ENCODE measurements at places on chromosomes 2 and 18.

- DNase-seq, result no peak
Measured at GRCh38 chr2:175981551-175981950, 20.5 kb downstream of the LNPK start.

GRCh38 chr2:219309278-219309677 is at the start of gene PTPRN:
TSS of gene PTPRN (minus strand) at chr2:219309401. CDS start at chr2:219309332, 69 bp downstream.
- no peak for DNase-seq

- no peak for DNase-seq
Measured at GRCh38 chr2:54644236-54644635, 79.2 kb upstream of the EML6 start.

- no peak for DNase-seq
Measured at GRCh38 chr2:147977679-147978078, 42.9 kb downstream of the ORC4 start.

DNA sequence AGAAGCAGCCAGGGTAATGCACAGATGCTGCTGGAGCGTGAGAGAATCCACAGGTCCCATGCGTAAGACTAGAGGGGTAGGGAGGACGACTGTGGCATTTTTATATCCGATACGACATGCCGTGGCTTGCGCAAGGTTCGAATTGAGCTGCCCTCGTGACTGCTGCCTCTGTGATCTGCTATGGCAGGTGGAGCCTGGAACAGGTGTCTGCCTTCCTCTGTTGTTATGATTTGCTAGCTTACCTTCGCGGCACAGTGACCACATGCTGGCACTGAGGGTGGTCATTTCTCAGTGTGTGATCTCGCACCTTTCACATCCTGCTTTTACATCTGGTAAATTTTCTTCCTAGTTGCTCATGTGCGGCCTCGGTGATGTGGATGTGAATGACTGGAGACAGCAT is 240.2 kb downstream of the ALPK2 start:
- no peak for DNase-seq

GRCh38 chr2:223230352-223230751 is 178.4 kb downstream of the KCNE4 start:
- DNase-seq, result no peak

DNA sequence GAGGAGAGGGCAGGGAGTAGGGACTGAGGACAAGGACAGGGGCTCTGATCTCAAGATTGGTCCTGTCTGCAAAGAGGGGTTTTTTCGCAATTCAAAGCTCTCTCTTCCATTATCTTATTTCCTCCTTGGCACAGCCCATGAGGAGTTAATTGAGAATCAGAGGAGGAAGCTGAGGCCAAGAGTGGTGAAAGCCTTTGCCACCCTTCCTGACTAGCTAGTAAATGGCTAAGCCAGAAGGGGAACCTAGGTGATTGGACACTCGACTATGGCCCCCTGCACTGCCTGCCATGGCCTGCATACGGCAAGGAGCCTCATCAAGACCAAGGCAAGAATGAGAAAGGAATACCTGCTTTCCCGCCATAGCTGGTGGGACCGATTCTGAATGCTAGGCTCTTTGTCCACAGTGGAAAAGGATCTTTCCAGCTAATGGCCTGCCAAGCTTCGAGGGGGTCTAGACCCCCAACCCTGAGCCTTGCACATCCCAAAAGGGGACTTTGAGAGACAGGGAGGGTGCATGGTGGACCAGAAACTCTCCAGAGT is 237.9 kb downstream of the HAUS1 start:
- DNase-seq, result no peak

DNA sequence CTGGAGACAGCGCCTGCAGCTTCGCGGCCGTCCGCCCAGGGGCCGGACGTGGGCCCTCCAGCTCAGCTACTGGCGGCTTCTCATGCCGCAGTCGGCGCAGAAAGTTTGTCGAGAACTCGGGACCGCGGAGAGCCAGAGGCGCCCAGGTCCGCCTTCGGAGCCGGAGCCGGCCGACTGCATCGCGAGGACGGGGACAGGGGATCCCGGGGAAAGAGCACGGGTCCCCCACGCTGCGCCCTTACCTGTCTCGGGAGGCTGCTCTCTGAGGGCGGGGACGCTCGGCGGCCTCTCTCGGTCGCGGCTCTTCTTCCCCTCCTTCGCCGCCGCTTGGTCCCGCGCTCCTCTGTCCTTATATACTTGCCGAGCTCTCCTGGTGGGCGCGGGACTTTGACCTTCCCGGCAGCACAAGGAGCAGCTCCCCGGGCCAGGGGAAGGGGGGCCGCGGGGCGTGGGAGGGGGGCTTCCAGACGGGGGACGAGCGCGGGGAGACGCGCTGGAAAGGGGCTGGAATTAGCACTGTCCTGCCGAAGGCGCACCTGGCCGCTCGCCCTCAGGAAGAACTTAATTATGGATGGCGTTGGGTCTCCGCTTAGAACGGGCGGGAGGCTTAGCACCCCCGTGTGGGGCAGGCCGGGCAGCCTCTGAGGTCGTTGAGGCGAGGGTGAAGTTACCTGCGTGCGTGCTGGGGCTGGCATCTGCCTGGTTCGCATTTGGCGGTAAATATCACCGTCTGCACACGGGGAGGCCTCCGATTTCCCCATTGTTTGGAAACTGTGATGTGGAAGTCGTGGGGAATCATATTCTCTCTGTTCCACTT is at the start of gene POMC:
Gene POMC (minus strand): TSS at position 325 of the 817 bp plus-strand sequence. CDS start 3,808 bp downstream, outside the sequence.
- DNase-seq, result no peak

- no peak for DNase-seq
Measured at GRCh38 chr2:42185220-42185921, 16.2 kb downstream of the EML4 start.

DNA sequence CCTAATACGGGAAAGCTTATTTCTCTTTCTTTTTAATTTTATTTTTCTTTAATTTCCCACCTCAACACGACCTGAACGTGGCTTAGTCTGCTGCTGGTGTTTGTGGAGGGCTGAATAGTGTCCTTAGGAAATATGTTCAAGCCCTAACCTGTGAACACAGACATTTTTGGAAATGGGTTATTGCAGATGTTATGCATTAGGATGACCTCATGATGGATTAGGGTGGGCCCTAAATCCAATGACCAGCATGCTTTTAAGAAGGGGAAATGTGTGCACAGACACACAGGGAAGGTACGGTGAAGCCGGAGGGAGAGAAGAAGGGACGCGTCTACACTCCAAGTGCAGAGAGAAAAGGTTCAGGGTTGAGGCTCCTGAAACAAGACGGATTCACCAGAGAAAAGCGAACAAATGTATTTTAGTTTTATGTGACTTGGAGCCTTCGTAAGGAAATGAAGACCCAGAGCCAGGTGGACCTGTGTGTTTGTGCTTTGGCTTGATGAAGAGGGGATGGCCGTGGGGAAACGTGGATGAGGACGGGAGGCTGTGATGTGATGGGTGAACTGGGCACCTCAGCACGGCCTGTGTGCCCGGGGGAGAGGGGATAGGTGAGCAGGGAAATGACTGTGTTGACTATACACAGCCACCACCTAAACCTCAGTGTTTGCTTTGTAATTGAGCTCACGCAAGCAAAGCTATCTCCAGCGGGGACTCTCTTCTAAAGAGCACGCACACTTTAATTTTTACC is 37.5 kb downstream of the RTP5 start:
- DNase-seq, result no peak

DNA sequence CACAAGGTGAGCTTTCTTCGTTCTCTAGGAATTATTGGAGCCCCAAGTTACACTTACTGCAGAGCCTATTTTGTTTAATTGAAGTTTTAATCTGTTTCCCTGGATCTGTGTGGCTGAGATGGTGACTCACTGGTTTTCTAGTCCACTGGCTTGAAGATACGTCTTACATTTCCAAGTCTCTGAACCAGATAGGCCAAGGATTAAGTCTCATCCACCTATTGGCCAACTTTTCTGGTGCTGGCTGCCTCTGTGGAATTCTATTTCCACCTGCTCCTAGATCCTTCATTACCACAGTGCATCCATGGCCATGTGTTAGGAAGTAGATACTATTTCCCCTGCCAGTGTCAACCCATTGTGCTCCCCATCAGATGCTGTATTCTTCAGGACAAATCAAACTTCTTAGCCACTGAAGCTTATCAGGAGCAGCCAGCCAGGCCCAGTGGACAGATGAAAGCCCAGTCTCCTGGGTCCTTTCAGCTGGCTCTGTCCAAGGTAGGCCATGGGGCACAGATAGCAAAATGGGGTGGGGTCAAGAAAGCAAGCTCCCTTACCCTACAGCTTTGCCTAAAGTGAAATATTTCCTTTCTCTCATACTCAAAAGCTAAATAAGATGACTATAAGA is 198.8 kb upstream of the TCF4 start:
- DNase-seq, result no peak

GRCh38 chr18:78979730-78980278 is at the start of gene SALL3:
TSS of gene SALL3 (plus strand) at chr18:78979818. CDS start at chr18:78980275, 457 bp downstream.
- no peak for DNase-seq

DNA sequence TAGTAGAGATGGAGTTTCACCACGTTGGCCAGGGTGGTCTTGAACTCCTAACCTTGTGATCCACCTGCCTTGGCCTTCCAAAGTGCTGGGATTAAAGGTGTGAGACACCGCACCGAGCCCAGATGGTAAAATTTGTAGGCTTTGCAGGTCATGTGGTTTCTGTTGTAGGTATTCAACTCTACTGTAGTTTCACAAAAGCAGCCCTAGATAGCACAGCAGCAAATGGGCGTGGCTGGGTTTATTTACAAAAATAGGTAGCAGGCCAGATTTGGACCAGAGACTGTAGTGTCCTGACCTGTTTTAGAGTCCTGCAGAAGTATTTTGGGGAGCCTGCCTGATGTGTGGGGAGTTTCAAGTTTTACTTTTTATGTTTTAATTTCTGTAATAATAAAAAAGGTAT is 84.1 kb upstream of the RASGRP3 start:
- no peak for DNase-seq

GRCh38 chr2:218406209-218406948 is 6.7 kb downstream of the CTDSP1 start:
- DNase-seq, result peak; percentile 92

GRCh38 chr2:142048581-142048980 is 82.2 kb downstream of the LRP1B start:
- no peak for DNase-seq

DNA sequence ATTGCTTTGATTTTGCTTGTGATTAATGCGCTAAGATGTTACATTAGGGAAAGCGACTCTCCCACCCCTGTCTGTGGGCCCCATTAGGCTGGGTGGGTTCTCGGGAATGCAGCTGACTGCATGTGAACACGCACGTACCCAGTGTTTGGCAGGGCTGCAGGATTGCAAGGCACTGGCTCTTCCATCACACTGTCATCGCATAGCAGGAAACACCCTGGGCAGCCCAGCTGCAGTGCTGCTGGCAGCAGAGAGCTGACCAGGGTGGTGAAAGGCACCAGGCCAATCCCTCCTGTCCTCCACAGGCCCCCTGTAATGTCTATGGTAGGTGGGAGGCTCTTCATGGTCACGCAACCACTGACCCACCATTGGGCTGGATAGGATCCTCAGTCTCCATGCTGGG is 34.4 kb upstream of the FZD7 start:
- DNase-seq, result no peak

GRCh38 chr2:96772903-96773671 is 12.4 kb downstream of the CNNM4 start:
- no peak for DNase-seq

DNA sequence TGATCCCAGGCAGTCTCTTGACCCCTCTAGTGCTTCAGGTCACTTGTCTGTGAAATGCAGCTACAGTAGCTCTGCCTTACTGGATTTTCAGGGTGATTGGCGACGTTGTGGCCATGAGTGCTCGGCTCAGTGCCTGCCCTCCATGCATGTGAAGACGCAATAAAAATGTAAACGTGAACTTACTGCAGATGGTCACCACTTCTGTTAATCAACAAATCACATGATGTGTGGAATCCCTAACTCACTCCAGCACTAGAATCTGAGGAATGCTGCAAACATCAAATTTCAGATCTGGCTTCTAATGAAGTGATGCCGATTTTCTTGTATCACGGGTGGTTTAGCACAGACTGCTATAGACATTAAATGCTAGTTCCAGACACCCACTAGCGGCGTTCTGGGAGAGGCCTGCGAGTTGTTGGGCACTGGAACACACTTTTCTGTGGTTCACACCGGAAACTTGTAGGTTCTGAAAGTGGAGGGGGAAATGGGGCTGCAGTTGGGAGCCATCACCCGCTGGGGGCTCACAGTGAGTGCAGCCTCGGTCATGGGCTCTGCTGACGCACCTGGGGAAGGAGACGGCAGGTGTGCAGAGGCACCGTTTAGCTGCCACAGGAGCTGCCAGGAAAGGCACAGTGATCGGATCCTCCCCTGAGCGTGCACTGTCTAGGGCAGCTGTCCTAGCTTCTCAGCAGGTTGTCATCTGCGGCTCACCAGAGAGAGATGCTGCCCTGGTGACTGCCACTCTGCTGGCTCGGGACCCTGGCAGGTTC is 6.5 kb downstream of the CNDP1 start:
- DNase-seq, result no peak

DNA sequence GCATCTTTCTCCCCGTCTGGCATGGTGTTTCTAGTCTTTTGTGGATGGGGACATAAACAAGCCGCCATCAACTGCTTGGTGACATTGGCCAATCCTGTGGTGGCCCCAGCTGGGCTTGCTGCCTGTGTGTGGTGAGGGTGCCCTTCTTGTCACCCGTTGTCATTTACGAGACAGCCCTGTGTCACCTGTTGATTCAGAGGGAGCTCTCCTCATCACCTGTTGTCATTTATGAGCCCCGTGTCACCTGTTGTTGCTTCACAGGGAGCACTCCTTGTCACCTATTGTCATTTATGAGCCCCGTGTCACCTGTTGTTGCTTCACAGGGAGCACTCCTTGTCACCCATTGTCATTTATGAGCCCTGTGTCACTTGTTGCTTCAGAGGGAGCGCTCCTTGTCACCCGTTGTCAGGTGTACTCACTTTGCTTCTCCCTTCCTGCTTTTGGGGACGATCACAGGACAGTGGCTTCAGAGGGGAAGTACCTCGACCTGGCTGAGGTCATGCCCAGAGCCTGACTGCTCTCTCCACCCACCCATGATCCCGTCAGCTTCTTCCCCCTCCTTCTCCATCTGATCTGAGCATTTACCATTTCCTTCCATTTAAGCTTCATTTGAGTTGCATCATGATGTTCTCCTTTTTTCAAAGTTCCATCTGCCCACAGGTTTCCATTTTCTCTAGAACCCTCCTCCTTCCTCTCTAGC is 29.1 kb downstream of the HPCAL1 start:
- no peak for DNase-seq

DNA sequence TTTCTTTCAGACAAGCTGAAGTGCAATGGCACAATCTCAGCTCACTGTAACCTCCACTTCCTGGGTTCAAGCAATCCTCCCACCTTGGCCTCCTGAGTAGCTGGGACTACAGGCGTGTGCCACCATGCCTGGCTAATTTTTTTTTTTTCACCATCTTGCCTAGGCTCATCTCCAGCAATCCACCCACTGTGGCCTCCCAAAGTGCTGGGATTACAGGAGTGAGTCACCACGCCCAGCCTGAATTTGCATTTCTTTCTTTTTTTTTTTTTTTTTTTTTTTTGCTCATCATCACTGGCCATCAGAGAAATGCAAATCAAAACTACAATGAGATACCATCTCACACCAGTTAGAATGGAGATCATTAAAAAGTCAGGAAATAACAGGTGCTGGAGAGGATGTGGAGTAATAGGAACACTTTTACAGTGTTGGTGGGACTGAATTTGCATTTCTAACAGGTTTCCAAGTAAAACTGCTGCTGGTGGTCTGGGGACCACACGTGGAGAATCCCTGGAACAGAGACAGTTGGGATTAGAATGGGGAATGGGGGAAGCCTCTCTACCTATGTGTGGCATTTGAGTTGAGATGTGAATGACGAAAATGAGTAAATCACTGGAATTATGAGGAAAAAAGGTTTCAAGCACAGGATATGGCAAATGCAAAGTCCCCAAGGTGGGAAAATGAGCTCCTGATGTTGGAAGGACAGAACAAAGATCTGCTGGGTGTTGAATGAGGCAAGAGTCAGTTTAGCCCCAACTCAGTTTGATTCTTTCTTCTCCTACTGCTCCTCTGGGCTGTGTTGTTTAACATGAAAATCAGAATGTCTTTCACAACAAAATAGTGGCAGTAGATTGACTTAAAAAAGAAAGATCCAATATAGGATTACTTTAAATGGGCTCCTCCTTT is 88.8 kb upstream of the MAP4K4 start:
- no peak for DNase-seq

Measured in SW 1271 (cell line).